Epithelial cell of prostate (primary cell): ENCODE measurements at places on chromosomes 16 and 17.

- DNase-seq: no peak
Observed at GRCh38 chr17:35087731-35088355, 24.3 kb upstream of the RFFL start.

- DNase-seq: no peak
Observed at GRCh38 chr17:4739122-4740024, at the start of the genes CXCL16 and ZMYND15. Gene CXCL16, minus strand, starts transcription at chr17:4739928. Its CDS starts 589 bp downstream, at chr17:4739339. Gene ZMYND15, plus strand, starts transcription at chr17:4739833. Its CDS starts 716 bp downstream, at chr17:4740549.

GRCh38 chr16:57788252-57788841, 13.9 kb downstream of the KIFC3 start:
- no peak for DNase-seq

DNA sequence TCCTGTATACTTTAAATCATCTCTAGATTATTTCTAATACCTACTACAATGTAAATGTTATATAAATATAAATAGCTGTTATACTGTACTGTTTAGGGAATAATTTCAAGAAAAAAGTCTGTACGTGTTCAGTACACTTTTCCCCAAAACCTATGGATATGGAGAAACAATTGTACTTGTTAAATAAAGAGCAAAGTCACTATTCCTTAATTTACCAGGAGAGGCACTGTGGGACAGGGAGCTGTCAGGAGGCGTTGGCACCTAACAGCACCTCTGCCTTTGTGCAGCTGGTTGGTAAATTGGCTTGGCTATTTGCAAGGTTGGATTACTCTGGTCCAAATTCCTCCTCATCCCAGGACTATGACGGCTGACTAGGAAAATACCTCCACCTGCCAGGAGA, 28.0 kb downstream of the CRHR1 start:
- DNase-seq: no peak

DNA sequence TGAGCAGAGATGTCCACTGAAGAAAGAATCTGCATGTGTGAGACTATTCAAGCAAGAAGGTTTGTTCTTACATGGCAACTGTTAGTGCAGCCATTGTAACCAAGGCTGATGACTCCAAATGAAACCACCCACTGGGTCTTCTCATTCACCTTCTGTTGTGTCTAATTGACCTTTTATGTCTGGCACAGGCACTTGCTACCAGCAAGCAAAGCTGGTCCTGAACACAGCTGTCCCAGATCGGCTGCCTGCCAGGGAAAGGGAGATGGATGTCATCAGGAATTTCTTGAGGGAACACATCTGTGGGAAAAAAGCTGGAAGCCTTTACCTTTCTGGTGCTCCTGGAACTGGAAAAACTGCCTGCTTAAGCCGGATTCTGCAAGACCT, 3.6 kb downstream of the CDC6 start:
- no peak for DNase-seq

GRCh38 chr17:18017958-18018357, 21.0 kb downstream of the ATPAF2 start:
- DNase-seq: no peak

- no peak for DNase-seq
Observed at GRCh38 chr16:89197633-89198416, 2.5 kb downstream of the SLC22A31 start.

DNA sequence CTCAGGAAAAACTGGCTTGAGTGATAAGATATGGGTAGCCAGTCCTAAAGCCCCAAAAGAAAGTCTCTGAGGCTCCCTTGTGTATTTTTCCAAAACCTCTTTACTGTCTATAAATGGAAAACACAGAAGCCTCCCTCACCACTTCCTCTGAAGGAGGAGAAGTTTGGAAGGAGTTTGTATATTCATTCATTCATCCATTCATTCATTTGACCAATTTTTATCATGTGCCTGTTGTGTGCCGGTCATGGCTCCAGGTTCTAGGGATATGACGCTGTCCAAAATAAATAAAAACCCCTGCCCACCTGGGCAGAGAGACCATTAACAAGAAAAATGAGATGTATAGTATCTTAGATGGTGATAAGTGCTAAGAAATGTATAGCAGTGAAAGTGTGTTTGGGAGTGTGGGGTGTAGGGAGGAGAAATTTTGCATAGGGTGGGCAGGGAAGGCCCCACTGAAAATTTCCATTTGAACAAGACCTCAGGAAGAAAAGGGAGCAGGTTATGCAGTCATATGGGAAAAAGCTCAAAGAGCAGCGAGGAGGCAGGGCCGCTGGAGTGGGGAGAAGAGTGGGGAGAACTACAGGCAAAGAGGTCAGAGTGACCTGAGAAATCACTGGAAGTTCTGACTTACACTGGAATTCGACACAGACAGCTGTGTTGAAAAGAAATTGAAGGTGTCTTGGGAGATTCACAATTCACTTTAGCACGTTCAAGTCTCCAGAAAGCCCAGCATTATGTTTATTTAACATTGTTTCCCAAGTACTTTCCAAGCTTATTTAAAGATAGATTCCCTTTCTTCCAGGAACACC, 6.1 kb upstream of the WIPI1 start:
- DNase-seq: no peak

DNA sequence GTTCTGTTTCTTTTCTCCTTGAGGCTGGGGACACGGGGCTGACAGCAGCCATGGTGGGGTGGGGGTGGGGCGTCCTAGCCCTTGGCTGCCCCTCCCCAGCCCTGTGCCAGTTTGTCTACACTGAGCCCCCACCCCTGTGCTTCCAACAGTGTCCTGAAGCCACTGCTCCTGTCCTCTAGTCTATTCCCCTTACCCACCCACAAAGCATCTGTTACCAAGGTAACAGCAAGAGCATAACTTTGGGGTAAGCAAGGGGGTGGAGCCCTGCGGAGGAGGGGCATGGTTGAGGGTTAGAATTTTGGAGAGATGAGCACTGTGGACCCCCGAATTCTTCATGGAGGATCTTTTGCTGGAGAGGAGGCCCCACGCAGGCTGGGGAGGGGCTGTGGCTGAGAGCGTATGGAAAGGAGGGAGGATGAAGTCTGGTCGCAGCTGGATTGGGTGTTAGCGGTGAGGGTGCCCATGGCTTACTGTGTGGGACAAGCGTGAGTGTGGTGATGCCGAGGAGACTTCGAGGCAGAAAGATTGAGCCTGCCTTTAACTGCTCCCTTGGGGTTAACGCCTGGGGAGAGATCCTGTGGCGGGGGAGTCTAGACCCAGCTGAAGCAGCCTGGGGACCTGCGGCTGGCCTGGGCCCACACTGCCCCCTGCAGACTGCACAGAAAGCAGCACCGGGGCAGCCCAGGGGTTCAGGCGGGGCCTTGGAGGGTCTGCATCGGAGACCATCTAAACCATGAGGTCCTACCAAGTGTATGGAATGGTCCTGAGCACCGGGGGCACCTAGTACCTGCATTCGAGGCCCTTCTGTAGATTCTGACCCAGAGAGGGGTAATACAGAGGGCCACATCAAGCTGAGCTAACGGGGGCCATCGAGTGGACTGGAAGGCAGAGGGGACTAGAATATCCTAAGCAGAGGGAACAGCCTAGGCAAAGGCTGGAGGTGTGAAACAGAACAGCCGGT, 6.1 kb upstream of the STAC2 start:
- DNase-seq: no peak

- no peak for DNase-seq
Observed at GRCh38 chr16:57245472-57246113, 534 bp downstream of the ARL2BP start.

DNA sequence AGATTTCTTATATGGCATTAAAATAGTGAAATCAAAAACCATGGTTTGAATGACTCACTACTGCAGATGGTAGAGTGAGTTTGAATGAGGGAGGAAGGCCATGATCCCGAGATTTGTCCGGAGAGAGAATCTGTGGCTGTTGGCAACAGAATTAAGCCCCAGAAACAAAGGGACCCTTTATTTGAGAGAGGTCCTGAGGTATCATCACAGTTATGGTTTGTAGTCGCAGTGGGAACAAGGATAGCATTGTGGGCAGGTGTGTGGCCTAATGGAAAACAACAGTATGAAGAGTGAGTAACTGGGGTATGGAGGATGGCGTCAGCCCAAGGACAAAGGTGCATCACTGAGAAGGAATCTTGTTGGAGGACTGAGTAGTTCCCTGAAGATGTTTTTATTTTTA, 8.5 kb upstream of the ZFP3 start:
- peak; percentile 26 for DNase-seq

DNA sequence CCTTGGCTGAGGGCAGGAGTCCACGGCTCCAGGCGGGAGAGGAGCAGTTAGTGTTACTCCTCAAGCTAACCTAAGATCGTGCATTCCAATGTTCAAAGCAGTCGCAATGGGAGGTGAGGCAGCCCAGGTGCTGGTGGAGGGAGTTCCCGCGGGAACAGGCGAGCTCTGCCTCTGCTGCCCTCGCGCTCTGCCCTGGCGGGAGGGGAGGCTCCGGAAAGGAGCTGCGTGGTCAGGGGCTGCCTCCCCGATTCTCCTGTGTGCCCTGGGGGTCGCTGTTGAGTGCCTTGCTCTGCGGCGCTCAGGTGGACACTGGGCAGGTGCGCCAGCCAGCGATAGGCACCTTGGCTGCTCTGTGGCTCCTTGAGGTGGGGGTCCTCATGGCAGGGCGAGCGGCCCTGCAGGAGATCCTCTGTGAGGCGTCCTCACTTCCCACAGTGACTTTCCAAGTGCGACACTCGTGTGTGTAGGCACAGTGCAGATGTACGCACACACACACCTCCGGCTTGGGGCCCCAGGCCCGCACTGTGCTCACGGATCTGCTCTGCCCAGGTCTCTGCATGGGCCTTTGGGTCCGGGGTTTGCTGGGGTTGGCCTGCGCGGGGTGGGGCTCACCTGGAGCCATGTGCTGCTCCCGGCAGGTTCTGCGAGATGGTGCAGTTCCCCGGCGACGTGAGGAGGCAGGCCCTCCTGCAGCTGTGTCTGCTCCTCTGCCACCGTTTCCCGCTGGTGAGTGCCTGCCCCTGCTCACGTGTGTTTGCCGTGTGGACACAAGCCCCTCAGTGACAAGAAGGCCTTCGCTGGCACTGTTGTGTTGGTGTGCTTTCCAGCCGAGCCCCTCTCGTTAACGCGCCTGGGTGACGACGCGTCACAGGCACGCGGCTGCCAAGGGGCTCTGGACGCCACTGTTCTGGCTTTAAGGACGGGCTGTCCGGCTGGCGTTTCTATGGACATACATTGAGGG, 97.9 kb upstream of the ZNF750 start:
- DNase-seq: no peak

DNA sequence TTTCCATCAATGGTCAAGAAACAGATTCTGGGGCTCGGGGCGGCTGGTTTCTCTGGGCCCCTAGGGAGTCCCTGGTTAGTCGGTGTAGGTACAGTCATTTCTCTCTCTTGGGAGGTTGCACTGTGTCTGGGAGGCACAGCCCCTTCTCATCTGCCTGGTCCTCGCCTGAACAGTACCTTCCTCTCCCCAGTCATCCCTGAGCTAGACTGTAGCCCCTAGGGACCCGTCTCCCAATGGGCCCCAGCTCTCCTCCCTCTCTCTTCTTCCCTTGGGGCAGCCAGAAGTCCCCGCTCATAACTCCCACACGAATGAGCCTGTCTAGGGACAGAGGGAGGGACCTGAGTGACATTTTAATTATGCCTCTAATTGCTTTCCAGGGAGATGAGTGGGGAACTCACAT, 20.2 kb upstream of the CPSF4L start:
- DNase-seq: no peak

DNA sequence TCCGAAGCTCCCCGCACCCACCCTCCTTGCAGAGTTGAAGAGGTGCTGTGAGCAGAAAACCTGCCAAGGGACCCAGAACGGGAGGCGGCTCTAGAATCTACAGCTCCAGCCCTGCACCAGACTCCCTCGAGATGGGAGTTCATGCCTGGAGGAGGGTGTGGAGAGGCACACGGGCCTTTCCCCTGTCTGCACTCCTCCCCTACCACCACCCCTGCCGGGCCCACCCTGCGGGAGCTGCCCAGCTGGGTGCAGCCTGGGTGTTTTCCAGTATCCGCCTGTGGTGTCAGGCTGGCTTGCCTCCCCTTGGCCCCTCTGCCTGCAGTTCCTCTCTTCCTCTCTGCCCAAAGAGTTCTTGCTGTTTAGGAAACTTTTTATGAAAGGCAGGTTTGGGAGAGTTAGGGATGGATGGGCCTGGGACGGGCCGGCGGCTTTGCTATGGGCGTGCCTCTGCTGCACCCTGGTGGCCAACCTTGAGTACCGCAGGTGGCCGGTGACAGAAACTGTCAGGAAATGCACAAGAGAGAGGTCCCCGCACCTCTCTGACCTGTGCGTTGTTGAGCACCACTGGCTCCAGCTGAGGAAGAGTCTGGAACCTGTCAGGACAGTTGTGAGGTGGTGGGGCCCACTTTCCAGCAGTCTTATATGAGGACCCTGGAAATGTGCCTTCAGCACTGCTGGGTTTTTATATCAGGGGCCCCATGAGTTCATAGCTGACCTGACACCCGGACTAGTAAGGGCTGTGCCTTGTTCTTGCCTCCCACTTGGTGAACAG, 354.1 kb downstream of the SEC14L1 start:
- DNase-seq: no peak

- DNase-seq: no peak
Observed at GRCh38 chr16:87344931-87345631, 27.9 kb upstream of the C16orf95 start.

DNA sequence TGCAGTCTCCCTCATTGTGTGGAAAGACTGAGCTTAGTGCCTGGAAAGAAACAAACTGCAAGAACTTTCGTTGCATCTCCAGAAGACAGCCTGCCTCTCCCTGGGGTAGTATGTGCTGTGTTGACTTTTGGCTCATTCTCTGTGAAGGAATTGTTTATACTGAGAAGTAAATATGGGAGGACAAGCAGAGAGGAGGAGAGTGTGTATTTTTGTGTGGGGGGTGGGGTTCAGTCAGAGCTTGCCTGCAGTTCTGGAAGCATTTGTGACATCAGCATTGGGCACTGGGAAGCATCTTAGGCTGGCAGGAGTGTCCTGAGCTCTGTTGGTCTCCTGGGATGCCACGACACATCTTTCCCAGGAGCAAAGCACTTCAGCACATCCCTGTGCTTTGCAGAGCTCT, 147.9 kb downstream of the HS3ST3B1 start:
- no peak for DNase-seq
